NCI-H524 (cell line): ENCODE measurements at places on chromosomes 1 and 21.

DNA sequence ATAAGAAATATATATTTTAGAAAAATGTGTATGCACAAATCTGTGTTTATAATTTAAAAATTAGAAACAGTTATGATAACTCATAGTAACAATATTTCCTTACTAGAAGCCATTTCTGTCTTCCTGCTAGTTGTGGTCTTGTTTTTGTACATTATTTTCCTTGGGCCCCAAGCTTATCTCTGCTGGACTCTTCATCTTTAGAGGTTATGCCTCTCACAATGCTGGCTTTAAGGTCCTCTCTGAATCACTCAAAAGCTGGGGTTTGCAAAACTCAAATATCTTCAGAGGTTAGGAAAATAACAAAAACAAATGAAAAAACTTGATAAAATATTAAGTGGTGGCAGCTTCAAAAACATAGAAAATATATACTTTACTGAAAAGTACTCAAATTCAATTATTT, 133.8 kb downstream of the PTPRC start:
- no peak for DNase-seq

DNA sequence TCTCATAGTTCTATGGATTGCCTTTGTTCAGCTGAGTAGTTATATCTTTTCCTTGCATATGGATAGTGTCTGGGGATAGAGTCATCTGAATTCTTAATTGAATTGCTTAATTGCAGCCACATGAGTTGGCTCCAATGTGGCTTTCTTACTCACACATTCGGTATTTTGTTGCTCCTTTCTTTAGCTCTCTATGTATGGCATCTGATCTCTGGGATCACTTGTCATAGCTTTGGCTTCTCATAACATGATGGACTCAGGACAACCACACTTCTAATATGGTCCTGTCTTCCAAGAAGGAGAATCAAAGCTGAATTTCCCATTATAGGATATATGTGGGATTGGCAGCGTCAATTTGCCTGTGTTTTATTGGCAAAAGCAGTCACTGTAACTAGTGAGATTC, 716.2 kb downstream of the NCAM2 start:
- no peak for DNase-seq

- no peak for DNase-seq
Observed at GRCh38 chr1:201420608-201421002, 925 bp downstream of the TNNI1 start.

- no peak for DNase-seq
Observed at GRCh38 chr1:68696221-68696620, 199.3 kb upstream of the DEPDC1 start.
